Endothelial cell of umbilical vein (primary cell): ENCODE measurements at places on chromosomes 12 and 14.

DNA sequence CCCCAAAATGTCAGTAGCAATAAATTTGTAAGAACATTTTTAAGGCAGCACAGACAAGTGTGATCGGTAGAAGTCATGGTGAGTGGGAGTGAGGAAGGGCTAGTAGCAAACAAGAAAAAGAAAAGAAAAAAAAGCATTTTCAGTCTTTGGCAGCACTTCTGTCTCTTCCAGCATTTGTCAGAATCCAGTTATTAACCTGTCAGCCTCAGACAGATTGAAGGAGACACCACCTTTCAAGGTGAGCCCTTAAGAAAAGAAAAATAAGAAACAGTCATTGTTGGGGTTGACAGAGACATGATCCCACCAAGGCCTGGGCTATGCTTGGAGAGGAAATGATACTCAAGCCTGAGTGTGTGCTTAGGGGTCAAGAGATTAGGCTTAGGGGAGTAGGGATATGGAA is 947.4 kb downstream of the NRXN3 start:
- no peak for DNase-seq

DNA sequence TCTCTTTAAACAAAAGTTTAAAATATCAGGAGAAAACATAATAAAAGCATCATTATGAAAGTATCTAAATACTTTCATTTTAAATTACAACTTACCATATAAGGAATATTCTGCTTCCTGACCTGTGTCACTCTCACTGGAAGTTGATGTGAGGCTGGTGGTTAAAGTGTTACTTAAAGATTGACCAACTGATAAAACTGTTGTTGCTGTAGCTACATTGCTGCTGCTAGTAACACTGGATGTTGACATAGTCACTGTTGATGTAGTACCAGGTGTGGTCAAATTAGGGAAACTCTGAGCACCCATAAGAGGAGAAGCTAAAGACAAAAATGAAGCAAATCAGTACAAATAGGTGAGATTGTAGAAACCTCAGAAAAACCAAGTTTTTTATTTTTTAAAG is 79.9 kb downstream of the HECTD1 start:
- DNase-seq = no peak

- no peak for DNase-seq
Observed at GRCh38 chr14:78479127-78479780, 309.1 kb downstream of the NRXN3 start.

DNA sequence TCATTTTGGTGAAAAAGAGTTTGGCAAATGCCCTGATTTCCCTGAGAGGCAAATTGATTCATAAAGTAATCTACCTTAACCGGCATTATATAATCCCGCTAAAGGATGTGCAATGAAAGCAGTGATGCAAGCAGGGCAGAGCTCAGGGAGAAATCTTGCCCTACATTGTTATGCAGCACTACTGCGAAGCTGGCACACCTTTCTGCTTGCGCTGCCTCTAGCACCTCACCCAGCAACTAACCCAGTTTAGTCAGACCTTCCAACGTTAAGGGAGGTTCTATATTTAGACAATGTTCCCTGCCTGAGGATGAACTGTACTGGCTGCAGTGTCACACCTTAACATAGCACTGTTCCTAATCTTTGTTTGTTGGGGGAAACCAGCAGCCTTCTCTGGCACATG is 60.8 kb upstream of the CCDC196 start:
- DNase-seq = no peak

GRCh38 chr12:69616025-69616424 is 5.3 kb upstream of the LRRC10 start:
- DNase-seq = no peak

GRCh38 chr12:12358528-12358927 is 1.6 kb downstream of the BORCS5 start:
- DNase-seq = no peak

DNA sequence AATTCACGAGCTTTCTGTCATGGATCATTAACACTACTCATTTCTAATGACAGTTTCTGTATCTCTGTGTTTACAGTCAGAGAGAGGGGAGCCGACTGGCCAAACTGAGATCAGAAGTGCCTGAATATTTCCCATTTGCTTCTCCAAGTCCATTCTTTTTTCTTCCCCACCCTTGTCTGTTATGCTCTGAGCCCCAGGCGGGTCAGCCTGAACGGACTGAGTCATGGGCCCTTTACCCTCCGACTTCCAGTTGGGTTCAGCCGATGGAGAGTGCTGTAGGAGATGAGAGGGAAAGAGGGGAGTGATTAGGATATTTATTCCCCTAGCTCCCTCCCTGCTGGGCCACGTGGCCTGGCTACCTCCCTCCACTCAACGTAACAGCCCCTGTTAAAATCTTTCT is 104.7 kb downstream of the PAH start:
- DNase-seq = no peak

- DNase-seq = no peak
Observed at GRCh38 chr12:49253033-49253623, 11.8 kb upstream of the TUBA1C start.

DNA sequence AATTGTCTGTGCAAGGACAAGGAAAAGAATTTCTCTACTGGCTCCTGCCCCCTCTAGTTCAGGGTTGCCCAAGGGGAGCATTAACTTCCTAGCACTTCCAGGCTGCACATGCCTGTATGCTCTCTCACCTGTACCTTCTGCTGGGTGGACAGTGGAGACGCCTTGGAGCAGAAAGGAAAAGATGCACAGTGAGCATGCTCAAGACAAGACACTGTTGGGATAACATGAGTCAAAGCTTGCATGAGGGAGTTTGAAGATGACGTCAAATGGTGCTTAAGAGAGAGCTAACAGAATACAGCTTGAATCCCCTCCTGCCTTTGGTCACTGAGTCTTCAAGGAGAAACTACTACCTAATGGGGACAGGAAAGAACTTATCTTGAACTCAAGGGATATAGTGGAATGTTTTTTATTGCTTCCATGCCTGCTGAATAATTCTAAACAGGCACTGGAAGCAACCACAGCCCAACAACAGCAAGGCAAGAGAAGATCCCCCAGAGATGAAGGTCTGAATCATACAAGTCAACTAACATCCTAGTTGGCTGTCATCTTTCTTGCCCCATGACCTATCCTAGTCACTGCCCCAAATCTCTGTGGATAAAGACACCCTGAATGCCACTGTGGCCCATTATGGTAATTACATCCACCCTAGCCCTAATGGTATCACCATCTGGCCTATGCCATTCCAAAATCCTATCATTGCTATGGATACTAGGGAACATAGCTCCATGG is 23.5 kb downstream of the RPS6KA5 start:
- no peak for DNase-seq

DNA sequence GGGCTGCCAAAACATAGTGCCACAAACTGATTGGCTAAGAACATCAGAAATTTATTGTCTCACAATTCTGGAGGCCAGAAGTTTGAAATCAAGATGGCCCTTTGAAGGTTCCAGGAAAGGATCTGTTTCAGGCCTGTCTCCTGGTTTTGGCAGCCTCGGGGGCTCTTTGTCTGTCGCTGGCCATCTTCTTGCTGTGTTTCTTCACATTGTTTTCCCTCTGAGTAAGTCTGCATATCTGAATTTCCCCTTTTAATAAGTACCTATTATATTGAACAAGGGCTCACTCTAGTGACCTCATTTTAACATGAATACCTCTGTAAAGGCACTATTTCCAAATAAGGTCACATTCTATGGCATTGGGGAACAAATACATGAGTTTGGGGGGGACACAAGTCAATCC is 467.1 kb upstream of the MGAT4C start:
- no peak for DNase-seq

DNA sequence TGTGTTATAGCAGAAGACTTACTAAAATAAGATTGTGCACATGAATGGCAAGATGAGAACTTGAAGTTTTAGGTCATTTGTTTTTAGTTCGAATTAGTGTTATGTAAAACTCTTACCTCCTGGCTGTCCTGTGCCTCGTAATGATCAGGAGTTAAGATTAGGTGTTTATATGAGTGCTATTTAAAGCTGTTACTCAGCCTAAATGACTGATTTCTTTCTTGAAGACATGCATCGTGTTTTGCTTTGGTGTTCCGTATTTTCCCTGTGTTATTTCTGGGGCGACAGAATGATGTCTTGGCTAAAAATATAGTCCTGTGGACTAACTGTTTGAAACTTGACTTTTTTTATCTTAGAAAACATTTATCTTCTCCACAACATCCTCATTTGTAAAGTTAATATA is 22.1 kb downstream of the SCYL2 start:
- no peak for DNase-seq

- DNase-seq = no peak
Observed at GRCh38 chr14:72738161-72738611, 155.7 kb downstream of the DPF3 start.

GRCh38 chr12:33587784-33588712 is 148.4 kb upstream of the SYT10 start:
- no peak for DNase-seq

DNA sequence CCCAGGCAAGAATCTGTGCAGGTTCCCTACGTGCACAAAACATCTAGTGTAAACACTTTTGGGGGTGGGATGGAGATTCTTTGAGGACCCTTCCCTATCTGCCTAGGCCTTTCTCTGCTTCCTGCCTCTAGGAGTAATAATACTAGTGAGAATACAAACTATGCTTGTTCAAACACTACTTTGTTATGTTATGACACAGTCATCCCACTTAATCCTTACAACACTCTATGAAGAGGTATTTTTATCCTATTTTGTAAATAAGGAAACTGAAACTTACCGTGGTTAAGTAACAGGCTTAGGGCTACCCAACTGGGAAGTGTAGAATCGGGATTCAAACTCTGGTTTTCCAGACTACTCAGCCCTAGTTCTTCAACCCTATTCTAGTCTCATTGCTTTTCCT is 96.5 kb downstream of the KCNA5 start:
- no peak for DNase-seq

- no peak for DNase-seq
Observed at GRCh38 chr14:100806386-100806785, 19.5 kb upstream of the MEG3 start.

GRCh38 chr14:74882103-74882920 is 596 bp downstream of the DLST start:
- DNase-seq = peak; percentile 70

- no peak for DNase-seq
Observed at GRCh38 chr12:18419311-18419710, 158.0 kb downstream of the PIK3C2G start.

- DNase-seq = peak; percentile 42
Observed at GRCh38 chr12:22626406-22626805, 1.4 kb downstream of the ETNK1 start.

- DNase-seq = no peak
Observed at GRCh38 chr14:89292579-89293313, 124.3 kb downstream of the FOXN3 start.

GRCh38 chr12:86727160-86727559 is 471.0 kb upstream of the MGAT4C start:
- peak; percentile 87 for DNase-seq

GRCh38 chr12:96064271-96064670 is 28.9 kb upstream of the LTA4H start:
- DNase-seq = no peak

DNA sequence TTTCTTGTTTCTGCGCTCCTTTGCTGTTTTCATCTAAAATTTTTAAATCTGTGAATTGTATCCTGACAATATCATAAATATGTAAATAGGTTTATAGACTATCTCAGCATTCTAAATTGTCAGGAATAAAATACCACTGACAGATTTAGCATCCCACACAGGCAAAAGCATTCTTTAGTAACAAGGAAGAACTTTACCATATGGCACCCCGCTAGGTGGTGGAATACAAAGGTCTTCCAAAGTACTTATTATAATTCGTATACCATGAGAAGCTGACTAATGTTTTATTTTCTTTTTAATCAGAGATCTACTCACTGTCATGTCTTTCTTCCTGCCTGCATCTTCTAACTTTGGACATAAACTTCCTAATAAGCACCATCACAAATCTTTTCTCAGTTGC is 328.8 kb upstream of the NOVA1 start:
- DNase-seq = no peak

DNA sequence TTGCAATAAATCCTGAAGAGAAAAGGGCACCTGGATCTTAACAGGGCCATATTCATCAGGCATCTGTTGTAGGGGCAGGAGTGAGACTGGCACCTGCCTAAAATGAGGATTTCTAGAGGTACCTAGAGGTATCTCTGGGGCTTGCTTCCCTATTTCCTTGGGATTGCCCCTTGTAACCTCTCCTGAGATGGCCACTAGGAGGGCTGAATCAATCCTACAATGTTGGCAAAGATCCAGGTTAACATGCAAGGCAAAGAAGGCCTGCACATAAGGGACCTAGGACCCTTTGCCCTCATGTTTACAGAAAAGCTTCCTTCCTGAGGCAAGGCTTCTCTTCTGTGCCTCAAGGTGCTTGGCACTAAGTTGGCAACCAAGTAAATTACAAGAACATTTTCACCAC is 25.8 kb upstream of the CLEC4E start:
- no peak for DNase-seq

GRCh38 chr12:73598626-73599025 is 939.0 kb upstream of the ATXN7L3B start:
- no peak for DNase-seq

GRCh38 chr14:34711796-34712712 is 2.3 kb downstream of the CFL2 start:
- DNase-seq = no peak

GRCh38 chr14:51652168-51653078 is 713 bp downstream of the FRMD6 start:
- peak; percentile 49 for DNase-seq

GRCh38 chr12:10851243-10851858 is 2.1 kb upstream of the PRR4 start:
- DNase-seq = no peak

- DNase-seq = peak; percentile 67
Observed at GRCh38 chr12:113247123-113248050, 26.1 kb downstream of the TPCN1 start.

GRCh38 chr12:41058266-41058665 is 129.9 kb upstream of the PDZRN4 start:
- DNase-seq = no peak

GRCh38 chr14:63650256-63650952 is 8.7 kb upstream of the WDR89 start:
- no peak for DNase-seq
